ENCODE measurements at places on chromosomes 1 and 21.

GRCh38 chr1:236142253-236143103, at the start of gene GPR137B:
Gene GPR137B (plus strand): TSS chr1:236142539. CDS start chr1:236142623, 84 bp downstream.
- peak; percentile 35 for DNase-seq

- no peak for DNase-seq
Measured at GRCh38 chr1:36571106-36571505, 88.4 kb upstream of the CSF3R start.

- no peak for DNase-seq
Measured at GRCh38 chr1:59151860-59152259, 145.0 kb upstream of the FGGY start.

DNA sequence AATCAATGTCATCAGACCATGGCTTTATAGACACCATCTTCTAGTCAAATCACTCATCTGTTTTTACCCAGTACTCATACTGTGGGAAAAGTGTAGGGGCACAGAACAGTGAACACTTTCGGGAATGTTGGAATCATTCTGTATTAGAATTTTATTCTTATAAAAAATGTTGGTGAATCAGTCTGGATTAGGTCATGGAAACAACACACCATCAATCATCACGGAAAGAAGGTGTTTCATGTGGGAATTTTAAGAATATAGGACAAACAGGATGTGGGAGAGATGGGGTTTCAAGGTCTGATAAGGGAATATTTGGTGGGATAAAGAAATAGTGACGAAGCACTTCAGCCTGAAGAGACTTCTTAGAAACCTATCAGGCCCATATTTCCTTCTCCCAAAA, 17.3 kb downstream of the GBP1 start:
- no peak for DNase-seq

- DNase-seq, result no peak
Measured at GRCh38 chr1:42888013-42888633, 41.7 kb downstream of the ZNF691 start.

- no peak for DNase-seq
Measured at GRCh38 chr1:112605633-112606327, 13.2 kb downstream of the ST7L start.

GRCh38 chr1:2104621-2105427, 54.6 kb downstream of the PRKCZ start:
- DNase-seq, result no peak

DNA sequence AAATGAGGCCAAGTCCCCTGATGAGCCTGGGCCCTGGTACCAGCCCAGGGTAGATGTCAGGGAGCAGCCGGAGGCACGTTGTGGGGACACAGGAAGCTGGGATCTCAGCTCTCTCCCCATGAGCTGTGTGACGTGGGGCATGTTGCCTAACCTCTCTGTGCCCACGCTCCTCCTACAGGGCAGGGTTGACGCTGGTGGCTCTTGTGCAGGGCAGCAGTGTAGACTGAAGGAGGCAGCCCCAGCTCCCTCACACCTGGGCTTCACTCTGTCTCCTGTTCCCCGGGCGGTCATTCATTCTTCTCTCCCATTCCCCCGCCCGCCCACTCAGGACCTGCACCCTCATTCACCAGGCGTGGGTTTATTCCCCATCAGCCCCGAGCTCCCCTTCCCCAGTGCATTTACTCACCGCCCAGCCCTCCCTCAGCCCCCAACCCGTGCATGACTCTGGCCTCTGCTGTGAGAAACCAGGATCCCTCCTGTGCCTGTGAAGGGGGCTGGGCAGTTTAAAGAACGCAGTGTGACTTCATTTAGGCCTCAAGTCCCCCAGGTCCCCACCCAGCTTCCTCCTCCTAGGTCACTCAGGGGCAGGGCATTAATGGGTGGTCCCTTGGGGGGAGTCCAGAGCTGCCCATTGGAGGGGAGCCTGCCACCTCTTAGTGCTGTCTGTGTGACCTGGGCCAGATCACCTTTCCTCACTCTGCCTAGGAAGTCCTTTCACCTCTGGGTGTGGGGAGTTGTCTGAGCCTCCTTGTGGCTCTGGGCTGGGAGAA, 285.7 kb downstream of the PTPRU start:
- DNase-seq, result no peak

- no peak for DNase-seq
Measured at GRCh38 chr21:41242238-41242829, 74.3 kb upstream of the FAM3B start.

GRCh38 chr1:26784886-26785285, 2.9 kb upstream of the PIGV start:
- DNase-seq, result no peak

- no peak for DNase-seq
Measured at GRCh38 chr1:20308569-20308968, 17.9 kb downstream of the VWA5B1 start.

DNA sequence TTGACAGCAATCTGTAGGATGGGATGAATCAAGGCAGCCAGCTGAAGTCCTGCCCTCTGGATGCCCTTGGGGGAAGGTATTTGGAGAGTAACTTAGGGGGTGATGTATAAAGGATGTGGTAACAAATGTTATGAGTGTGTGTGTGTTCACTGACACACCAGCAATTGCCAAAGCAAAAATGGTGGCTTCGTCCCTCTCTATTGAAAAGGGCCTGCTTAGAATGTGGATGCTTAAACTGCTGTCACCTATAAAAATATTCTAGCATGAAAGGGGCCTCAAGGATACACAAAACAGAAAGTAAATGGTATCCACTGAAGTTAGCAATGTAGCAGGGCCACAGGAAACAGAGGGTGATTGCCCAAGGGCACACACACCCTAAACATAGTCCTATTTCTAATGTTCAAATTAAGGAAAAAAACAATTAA, 15.1 kb upstream of the AIM2 start:
- no peak for DNase-seq

DNA sequence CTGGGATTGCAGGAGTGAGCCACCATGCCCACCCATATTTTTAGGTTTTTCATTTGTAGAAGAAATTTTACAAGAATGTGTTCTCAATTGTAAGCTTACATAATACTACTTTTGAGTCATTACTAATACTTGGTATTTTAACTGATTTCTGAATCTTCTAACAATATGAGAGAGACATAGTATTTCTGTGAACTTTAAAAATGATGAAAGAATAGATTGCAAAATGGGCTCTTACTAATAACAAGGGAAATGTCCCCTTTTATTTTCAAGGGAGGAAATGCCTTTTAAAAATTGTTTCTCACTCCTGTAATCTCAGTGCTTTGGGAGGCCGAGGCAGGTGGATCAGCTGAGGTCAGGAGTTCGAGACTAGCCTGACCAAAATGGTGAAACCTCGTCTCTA, 5.9 kb downstream of the AGO3 start:
- no peak for DNase-seq

GRCh38 chr1:167500283-167500860, 18.0 kb downstream of the CD247 start:
- no peak for DNase-seq

- DNase-seq, result no peak
Measured at GRCh38 chr1:47608296-47608875, 170.5 kb downstream of the FOXD2 start.

DNA sequence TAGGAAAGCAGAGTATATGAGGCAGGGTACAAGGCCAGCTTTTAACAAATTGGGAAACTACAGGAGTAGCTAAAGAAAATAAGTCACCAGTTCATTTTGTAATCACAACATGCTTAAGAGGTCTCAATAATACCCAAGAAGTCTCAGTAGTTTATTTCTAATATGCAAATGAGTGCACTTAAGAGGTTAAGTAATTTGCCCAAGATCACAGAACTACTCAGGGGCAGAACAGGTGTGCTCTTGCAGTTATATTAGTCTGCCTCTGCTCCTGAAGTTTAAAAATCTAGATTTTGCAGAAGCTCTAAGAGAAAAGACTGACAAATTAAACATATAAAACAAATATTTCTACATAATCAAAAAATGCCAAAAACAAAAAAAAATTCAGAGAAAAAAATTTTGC, 6.9 kb downstream of the EPS15 start:
- no peak for DNase-seq

- no peak for DNase-seq
Measured at GRCh38 chr21:39727401-39728120, 17.4 kb upstream of the IGSF5 start.

DNA sequence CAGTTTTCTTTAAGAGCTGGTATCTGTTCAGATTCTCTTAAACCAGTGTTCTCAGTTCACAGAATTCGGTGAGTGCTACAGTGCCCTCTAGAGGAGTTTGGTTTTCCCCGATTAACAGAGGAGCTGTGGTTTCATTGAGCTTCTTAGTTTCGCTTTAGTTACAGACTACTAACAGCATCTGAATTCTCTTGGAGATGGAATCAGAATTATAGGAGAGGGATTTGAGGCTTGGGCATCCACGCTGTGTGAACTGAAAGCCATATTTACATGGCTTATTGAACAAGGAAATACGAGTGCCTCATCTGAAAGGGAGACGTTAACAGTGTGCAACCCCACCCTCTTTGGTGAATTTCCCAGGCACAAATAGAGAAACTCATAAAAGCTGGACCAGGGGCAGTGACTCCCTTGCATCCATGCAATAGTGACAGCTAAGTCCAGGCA, 202.0 kb downstream of the USH2A start:
- DNase-seq, result no peak

DNA sequence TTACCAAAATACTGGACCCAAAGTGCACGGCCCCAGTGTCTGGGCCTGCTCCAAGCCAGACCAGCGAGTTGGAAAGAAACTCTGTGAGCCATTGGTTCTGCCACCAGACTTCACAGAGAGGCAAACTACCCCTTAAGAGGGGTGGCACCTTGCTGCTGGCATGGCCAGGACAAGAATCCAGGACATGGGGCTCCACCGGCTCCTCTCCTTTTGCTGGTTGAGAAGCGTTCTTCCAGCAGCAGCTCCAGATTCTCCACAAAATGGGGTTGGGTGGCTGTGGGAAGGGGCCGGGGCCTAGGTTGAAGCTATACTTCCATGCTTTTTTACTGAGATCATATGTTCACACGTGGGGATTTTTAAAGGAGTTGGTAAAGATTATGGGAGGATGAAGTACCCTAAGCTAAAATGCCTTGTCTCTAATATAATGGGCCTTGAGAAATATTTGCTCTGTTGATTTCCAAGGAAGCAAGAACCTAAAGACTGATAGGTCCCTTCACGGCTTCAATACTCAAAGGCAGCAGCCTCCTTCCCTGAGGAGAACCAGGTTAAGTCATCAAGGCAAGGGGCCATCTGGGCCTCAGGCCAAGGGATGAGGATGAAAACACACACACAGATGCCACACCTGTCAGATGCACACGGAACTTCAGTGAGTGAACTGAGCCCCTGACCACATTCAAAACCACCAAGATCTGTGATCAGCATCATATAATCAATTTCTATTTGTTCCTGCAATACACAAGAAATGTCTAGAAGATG, 3.1 kb downstream of the C1orf198 start:
- no peak for DNase-seq

DNA sequence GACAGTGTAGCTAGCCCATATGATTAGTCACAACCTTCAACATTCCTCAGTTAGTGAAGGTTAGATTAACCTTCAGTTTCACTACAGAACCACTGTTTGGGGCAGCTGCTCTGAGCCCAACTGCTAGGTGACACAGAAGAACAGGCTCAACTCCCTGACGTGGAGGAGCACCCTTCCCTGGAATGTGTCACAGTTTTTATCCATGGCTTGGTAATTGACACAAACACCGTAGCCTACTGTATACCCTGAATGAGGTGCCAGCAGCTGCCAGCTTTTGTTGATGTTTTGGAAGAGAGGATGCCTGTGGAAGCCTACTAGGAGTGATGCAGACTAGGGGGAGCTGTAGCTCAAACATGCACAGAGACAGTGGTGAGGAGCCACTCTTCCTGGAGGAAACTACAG, 56.6 kb upstream of the CR2 start:
- no peak for DNase-seq

DNA sequence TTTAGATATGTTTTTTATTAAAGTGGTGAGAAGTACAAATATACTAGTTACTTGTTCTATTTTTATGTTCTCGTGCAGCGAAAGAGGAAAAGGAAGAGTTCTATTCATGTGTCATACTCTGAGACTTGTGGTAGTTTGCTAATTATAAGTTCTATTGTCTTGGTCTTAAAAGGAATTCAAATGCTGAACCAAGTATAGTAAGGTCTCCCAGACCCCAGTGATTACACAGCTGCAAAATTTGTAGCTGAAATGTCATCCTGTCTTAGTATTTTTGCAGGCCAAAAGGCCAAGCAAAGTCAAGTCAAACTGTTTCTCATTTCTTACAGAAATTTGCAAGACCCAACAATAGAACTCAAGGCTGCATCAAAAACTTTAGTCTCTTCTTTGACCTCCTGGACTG, 268.7 kb downstream of the CHRM3 start:
- DNase-seq, result no peak

DNA sequence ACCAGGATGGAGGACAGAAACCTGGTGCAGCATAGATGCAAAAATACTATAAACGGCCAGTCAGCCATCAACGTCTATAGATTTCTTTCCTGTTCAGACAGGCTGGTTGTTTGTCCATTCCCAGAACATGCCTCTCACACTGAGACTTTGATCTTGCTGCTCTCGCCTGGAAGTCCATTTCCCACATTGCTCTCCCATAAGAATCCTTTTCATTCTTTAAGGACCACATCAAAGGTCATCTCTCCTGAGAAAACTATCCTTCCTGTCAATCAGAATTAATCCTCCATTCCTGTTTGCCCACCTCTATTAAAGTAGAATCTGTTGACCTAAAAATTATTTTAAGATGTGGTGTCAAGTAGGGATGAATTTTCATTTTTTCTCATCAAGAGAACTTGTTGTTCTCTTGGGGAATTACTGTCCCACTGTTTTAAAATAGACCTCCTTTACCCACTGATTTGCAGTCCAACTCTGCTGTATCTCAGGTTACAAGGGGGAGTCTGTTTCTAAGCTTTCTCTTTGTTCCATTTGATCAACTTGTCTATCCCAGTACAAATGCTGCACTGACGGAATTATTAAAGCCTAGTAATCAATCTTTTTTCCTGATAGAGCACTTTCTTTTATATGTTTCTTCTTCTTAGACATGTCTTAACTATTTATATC, 172.7 kb downstream of the PATJ start:
- DNase-seq, result no peak

DNA sequence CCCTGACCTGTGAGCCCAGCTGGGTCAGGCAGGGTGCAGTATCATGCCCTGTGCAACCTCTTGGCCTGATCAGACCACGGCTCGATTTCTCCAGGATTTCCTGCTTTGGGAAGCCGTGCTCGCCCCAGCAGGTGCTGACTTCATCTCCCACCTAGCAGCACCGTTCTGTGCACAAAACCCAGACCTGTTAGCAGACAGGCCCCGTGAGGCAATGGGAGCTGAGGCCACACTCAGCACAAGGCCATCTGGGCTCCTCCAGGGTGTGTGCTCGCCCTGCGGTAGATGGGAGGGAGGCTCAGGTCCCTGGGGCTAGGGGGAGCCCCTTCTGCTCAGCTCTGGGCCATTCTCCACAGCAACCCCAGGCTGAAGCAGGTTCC, 29.6 kb downstream of the SLC19A1 start:
- DNase-seq, result no peak

DNA sequence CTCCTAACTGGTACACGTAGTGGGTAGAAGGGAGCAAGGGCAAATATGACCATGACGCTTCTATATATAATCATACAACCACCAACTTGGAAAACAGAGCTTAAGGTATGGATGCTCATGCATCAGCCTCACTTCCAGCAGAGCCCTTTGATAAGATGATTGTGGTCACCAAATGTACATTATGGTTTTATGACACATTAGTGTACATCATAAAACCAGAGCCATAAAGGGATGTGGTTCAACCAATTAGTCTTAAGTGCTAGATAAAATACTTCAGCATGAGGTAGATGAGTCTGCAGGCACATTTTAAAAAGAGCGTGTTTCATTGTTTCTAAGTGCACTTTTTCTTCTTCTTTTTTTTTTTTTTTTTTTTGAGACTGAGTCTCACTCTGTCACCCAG, 43.7 kb downstream of the NIBAN1 start:
- DNase-seq, result no peak
